ENCODE measurements at places on chromosomes 2 and 18.
A peak's percentile ranks its signal among the peaks of the same experiment; 100 is the strongest.

- DNase-seq: no peak
Observed at GRCh38 chr2:196073521-196073920, 4.9 kb upstream of the DNAH7 start.

- no peak for DNase-seq
Observed at GRCh38 chr18:59699750-59700534, 2.7 kb upstream of the CCBE1 start.

DNA sequence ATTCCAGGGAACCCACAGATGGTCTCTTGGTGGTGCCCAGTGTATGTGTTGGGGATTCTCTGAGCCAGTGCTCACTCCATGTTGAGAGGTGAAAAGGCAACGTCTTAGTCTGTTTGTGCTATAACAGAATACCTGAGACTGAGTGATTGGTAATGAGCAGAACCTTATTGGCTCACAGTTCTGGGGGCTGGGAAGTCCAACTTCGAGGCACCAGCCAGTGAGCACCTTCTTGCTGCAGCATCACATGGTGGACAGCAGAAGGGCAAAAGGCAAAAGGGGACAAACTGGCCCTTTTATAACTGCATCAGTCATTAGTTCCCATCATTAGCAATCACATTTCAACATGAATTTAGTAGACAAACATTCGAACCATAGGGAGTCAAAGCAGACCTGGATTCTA, 81.0 kb upstream of the SP3 start:
- DNase-seq: no peak

GRCh38 chr2:127407661-127408003, 10.6 kb upstream of the PROC start:
- no peak for DNase-seq

DNA sequence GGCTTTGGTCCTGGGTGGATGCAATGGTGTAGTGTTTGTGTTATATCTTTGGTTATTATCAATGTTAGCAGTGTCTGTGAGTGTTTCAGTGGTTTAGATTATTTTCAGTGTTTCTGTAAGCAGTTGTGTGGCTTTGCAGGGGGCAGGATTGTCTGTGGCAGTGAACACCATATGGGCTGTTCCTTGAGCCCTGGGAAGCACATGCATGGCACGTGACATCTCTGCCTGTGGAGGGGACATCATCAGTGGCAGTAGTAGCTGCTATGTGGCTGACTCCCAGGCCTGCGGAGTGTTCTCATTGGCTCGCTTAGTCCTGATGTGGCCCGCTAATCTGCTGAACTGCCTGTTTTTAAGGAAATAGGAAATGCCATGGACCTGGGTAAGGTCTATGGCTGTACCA, 327.5 kb downstream of the GULP1 start:
- no peak for DNase-seq

DNA sequence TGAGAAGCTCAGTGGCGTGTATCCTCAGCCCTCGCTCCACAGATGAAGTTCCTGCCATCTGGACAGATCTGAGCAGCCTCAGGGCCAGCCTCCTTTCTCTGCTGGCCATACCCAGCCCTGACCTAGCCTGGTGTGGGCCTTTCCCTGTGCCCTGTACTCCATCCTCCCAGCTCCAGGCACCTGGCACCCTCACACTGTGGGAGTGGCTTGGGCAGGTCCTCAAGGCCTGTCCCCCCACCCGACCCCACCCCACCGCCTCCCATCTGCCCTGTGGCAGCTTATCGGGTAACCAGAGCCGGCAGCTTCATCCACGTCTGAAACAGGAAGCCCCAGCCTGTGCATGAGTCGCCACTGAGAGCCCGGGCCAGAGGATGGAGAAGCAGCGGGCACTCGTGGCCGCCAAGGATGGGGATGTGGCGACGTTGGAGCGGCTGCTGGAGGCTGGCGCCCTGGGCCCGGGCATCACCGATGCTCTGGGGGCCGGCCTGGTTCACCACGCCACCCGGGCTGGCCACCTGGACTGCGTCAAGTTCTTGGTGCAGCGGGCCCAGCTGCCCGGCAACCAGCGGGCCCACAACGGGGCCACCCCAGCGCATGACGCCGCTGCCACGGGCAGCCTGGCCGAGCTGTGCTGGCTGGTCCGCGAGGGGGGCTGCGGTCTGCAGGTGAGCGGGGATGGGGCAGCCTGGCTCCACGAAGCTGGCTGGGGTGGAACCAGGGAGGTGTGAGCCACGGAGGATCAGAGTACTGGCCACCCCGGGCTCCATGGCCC, at the start of gene ESPNL:
TSS of gene ESPNL (plus strand) at position 292 of the 772 bp plus-strand sequence. CDS start at position 372, 80 bp downstream.
- DNase-seq: no peak

DNA sequence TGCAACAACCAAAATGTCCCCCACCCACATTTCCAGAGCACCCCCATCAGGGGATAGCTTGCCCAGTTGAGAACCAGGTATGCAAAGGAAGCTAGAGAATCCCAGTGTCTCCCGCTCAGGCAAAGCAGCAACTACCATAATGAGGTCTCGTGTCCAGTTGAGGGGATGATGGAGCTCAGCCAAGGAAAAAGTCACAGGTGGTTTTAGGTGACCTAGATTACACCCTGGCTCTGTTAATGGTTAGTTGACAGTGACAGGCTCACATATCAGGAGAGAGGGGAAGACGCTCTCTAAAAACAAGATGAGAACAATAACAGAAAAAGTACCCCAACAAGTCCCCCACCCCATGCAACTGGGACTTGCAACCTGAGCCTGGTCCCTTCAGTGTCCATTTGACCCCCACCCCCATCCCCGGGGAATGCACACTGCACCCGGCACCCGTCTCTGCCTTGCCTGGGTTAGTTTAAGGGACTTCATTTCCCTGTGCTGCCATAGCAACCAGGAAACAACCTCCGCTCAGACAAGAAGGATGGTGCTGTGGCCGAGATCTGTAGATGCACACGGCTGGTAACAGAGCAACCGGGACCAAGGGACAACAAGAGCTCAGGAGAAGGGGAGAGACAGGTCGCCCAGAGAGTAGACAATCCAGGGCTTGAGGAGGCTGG, at the start of gene KIAA2012:
TSS of gene KIAA2012 (plus strand) at position 519 of the 665 bp plus-strand sequence. CDS start 373 bp downstream, outside the sequence.
- no peak for DNase-seq

DNA sequence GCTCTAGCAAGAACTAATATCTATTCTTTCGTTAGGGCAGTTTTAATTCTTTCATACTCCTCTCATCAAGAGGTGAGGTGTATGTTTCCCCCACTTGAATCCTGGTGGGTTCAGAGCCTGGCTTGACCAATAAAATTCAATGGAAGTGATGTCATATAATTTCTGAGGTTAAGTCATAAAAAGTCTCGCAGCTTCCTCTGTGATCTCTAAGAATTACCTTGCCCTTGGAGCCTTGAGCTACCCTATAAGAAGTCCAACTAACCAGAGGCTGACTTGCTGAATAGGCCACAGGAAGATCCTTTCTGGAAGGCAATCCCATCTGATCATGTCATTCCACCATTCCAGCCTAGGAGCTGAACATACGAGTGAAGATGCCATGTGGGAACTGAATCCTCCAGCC, 26.1 kb upstream of the INO80D start:
- DNase-seq: no peak

DNA sequence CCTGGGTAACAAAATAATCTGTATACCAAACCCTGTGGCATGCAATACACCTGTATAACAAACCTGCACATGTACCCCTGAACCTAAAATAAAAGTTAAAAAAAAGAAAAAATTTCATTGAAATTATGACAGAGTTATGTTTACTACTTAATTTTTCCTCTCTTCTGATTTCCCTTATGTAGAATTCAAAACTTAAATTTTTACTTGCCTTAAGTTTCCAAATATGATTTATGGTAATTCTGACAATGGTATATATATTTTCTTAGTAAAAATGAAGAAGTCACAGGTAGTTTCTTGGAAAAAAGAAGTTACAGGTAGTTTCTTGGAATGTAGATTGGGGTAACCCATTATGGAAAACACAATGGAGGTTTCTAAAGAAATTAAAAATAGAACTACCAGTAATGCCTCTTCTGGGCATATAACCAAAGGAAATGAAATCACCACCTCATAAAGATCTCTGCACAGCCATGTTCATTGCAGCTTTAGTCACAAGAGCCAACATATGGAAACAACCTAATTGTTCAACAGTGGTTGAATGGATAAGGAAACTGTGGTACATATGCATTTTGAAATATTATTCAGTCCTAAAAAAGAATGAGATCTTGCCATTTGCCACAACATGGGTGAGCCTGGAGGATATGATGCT, 164.9 kb downstream of the BABAM2 start:
- DNase-seq: no peak

GRCh38 chr2:221106241-221106640, 465.9 kb downstream of the EPHA4 start:
- no peak for DNase-seq

DNA sequence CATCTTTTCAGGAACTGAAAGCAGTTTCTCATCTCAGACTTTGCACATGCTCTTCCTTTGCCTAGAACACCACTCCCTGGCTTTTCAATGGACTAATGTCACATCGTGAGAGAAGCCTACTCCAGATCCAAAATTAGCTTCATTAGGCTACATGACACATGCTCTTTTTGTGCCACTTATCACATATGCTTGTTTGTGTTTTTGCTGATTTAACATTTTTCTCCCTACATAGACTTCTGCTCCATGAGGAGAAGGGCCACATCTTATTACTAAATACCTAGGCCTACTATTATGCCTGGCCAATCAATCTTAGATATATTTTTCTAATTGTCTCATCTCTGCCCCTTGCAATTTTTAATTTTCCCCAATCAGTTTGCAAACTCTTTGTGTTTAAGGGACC, 186.4 kb upstream of the LHCGR start:
- no peak for DNase-seq

DNA sequence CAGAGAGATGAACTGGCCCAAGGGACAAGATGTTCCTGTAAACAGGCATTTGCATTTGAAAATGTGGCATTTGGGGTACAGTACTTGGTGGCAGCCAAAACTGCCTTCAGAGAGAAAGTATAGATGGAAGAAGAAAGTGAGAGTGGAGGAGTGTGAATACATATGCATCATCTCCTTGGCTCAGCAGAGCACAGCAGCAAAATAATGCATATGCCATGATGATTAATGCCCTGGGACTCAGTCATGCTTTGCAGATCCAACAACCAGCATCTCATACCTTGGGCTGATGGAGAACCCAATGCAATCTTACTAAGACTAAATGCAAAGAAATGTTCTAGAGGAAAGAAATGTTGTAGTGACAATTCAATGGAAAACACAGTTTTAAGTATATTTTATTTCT, 29.7 kb upstream of the CYTIP start:
- peak; percentile 14 for DNase-seq

GRCh38 chr2:236289766-236290462, 25.7 kb upstream of the ASB18 start:
- no peak for DNase-seq

GRCh38 chr2:218343591-218343990, 13.1 kb upstream of the CATIP start:
- no peak for DNase-seq

- no peak for DNase-seq
Observed at GRCh38 chr2:19682493-19682892, 219.3 kb downstream of the TTC32 start.

DNA sequence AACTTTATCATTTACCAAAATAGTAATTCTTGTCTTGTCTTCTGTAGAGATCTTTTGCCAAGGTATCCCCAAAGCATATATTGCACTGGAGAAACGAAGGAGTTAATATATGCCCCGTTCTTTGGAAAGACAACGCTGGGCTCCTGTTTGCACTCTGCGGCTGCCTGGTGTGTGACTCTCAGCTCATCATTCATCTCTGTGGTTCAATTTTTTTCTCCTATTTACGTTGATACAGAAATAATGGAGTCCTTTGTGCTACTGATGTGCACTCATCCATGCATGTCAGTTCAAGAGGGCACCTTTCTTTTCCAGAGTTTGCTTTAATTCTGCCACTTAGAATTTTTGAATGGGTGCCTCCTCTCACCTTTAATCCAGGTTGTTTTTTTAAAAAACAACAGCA, 655.5 kb downstream of the DCDC2C start:
- no peak for DNase-seq

- DNase-seq: peak; percentile 31
Observed at GRCh38 chr2:161090411-161090810, 69.8 kb upstream of the TANK start.

DNA sequence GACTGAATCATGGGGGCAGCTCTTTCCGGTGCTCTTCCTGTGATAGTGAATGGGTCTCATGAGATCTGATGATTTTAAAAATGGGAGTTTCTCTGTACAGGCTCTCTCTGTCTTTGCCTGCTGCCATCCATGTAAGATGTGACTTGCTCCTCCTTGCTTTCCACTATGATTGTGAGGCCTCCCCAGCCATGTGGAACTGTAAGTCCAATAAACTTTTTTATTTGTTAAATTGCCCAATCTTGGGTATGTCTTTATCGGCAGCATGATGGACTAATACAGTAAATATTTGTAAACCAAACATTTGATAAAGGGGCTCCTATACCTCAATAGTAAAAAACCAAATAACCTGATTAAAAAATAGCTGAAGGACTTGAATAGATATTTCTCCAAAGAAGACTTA, 77.3 kb downstream of the INSIG2 start:
- no peak for DNase-seq

DNA sequence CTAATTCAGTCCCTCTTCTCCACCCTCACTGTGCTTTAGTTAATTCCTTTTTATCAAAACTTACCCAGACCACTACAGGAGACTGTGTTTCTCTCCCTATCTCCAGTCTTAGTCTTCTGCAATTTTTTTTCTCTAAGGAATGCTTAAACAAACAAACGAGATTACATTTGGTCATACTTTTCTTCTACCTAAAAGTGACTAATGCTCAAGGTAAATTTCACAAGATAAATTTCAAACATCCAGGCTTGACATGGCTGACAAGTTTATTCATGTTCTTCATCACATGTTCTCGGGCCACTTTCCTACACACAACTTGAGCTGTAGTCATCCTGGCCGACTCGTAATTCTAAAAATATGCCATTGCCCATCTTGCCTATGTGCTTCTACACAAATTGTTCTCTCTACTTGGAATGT, 23.2 kb upstream of the ACSL3 start:
- no peak for DNase-seq

DNA sequence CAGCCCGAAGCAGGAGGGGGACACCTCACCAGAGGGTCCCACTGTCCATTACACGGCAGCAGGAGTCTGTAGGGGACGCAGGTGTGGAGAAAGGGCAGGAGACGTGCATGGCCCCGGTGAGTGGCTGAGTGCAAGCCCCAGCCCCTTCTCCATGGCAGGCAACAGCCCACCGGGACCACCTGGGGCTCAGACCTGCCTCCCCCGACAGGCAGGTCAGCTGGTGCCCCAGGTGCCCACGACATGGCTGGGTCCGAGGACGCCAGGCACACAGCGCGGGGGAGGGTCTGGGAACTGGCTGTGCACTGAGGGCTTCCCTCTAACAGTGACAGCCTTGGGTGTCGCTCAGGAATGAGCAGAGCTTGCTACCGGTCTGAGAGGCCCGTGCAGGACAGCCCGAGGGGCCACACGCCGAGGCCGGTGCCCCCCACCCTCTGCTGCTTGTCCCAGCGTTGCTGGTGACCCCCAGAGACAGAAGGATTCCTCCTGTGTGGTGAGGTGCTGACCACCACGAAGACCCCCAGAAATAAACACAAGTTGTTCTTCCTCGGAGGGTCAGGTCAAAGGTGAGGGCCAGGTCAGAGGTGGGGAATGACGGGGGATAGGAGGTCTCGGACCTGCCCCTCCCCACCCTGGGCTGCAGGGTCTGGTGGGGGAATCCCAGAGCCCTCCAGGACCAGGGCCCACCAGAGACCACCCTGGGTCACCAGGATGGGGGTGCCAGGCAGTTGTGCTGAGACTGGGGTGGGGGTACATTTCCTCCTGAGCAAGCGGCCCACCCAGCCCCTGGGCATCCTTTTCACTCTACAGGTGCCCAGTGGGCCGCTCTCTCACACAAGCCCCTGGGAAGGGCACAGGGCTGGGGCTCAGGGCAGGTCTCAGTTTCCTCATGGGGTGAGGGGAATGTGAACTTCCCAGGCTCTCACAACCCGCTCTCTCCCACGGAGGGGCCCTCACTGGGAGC, 50.6 kb downstream of the SLC66A2 start:
- DNase-seq: no peak

- peak; percentile 56 for DNase-seq
Observed at GRCh38 chr2:23375448-23375847, 9.5 kb upstream of the KLHL29 start.

Measured in germinal center (tissue), 1 donor.